Sigmoid colon (tissue), 7 donors: ENCODE measurements at places on chromosomes 7 and 10. TPM values are rescaled to one million over a fixed set of nuclear protein-coding genes. Genes with fewer than 3 reads are reported as not detected.

- no peak for DNase-seq
Measured at GRCh38 chr7:150367677-150368095, 936 bp upstream of the REPIN1 start.

DNA sequence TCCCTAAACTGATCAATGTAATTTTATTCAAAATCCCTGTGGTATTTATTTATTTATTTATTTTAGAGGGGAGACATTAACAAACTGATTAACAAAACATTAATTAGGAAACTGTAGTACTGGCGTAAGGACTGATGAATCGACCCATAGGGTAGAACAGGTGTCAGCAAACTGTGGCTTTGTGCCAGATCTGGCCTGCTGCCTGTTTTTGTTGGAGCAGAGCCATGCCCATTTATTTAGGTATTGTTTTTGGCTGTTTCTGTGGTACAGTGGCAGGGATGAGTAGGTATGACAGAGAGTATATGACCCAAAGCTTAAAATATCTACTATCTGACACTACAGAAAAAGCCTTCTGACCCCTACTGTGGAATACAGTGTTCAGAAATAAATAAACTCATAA, 332.5 kb upstream of the ETV1 start:
- DNase-seq = no peak

GRCh38 chr10:87739703-87740102, 78.3 kb downstream of the ATAD1 start:
- no peak for DNase-seq

DNA sequence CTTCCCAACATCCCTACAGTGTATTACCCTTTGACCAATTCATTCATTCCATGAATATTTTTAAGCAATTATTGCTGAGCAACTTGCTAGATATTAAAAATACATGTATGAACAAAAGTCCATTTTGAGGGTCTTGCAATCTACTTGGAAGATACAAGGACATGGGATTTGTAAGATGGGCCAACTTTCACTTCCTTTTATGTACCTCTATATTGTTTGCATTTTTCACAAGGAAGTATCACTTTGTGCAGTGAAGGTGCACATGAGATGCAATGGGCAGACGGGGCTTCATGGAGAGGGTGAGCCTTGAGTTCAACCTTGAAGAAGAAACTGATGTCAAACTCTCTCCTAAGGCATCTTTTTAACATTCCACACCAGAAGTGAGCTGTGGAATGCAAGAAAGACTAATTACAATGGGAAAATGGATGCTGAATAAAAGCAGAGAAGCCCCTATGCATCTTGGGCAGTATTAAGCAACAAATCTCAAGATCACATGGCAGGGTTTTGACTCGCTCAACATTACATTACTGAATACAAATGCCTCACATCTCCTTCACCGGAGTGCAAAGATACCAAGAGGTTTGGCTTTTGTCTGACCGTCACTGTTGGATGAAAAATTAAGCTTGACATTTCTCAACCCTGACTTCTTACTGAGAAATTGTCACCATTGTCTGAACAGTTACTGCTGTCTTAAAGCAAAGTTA, 341.5 kb downstream of the ELMO1 start:
- DNase-seq = no peak

DNA sequence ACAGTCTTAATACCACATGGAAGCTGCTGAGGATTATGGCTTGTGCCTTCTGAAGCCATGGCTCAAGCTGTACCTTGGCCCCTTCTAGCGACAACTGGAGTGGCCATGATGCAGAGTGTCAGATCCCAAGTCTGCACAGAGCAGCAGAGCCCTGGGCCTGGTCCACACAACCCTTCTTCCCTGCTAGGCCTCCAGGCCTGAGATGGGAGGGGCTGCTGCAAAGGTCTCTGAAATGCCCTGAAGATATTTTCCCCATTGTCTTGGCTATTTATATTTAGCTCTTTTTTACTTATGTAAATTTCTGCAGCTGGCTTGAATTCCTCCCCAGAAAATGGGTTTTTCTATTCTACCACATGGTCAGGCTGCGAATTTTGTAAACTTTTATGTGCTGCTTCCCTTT, 804.6 kb upstream of the ZWINT start:
- no peak for DNase-seq

DNA sequence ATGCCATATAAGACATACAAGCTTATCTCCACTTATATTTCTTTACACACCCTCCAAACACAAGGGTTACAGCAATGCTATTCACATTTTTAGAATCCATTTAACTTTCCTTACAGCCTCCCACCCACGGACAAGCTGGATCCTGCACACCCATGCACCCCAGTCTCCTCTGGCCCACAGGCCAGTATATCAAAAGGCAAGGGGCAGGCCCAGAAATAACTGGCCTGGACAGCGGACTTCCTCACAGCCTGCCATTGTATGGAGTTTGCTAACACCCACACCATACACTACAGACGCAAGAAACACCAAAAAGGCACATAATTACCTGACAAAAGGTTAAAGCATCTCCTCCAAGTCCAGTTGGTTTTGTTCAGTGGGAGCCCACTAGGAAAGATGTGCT, 12.0 kb downstream of the HOXA4 start:
- DNase-seq = no peak

DNA sequence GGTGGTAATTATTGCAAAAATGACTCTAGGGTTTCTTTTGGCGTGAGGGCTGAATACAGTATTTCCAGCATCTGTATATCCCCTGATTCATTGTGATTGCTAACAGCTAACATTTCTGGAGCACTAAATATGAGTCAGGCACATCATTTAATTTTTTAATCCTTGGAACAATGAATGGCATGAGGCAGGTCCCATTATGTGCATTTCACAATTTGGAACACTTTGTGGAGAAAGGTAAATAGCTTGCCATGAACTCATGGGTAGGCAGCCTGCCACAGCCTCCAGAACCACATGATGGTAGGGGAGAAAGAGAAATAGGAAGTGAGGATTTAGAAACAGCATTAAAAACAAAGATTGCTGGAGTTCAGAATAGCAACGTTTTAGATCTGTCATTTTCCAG, 1.7 kb downstream of the NPTX2 start:
- no peak for DNase-seq

DNA sequence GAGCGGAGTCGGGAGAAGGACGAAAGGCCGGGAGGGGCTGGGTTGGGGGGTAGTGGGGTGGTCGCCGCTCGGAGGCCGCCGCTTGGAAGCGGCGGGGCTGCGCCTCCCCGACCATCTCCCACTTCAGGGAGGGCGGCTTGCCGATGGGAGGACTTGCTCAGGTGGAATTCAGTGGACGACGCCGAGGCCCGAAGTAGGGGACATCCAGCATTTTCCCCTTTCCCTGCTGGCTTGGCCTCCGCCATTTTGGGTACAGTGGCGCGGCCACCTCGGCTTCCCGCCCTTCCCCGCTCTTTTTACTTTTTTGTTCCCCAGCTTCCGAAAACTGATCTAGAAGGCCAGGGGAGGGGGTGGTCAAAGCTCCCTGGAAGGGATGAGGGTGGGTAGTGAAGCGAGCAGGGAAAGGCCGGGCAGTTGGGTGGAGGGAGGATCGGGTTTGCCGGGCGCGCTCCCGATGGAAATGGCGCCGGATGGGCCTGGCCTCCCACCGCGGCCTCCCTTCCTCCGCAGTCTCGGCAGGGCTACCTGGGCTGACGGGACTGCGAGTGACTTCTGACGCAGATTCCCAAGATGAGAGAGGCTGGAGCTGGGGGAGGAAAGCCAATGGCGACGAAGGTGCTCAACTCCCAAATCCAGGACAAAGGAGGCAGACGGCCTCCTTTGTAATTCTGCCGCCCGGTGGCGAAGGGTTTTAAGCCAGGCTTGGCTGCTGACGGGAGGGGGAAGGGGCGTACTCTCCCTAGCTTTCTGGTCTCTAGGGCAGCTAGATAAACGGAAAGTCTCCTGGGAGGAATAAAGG, at the start of gene PBLD:
TSS of gene PBLD (minus strand) at position 670 of the 799 bp plus-strand sequence. CDS start 26,084 bp downstream, outside the sequence.
- DNase-seq = peak; percentile 86

DNA sequence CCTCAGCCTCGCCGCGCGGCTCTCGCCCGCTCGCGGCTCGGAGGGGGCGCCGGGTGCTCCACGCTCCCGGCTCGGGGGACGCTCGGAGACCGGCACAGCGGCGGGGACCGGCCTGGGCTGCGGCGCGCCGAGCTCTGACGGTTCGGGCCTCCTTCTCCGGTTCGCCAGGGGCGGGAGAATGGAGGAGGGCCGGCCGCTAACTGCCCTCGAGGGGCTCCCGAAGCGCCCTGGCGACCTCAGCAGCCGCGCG, 232 bp upstream of the GRID1 start:
- DNase-seq = peak; percentile 52

DNA sequence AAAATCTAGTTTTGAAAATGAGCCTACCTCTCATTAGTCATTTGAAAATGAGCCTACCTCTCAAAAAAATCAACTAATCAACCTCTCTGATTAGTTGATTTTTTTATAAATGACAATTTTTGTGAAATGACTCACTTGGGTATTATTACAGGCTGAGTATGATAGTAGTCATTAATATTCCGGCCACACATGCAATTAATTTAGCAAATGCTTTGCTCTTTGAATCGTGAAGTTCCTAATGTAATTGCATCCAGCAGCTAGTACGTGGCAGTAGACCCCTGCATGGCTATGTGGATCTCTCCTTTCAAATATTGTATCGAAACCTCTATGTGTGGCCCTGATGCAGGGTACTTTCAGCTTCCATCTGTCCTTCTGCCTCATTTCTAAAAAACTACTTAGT, 245.9 kb upstream of the PHYHIPL start:
- DNase-seq = no peak

DNA sequence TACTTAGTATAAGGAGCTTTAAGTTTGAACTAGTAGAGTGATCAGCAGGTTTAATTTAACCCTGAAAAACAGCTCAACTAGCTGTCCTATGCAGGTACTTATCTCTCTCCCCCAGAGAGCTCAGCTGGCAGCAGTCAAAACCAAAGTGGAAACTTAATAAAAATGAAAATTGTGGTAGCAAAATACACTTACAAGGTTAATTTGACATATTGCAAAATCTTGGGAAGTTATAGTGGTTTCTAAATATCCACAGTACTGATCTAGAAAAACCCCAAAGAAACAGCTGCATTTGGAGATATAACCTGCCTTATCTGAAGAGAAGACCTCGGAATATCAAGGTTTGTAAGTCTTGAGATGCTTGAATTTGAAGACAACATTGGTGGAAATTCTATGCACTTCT, 269.2 kb downstream of the RNLS start:
- DNase-seq = no peak

EPHB4 gene
- 35.5 TPM for total RNA-seq

SLC39A12 gene
- 0.16 TPM for total RNA-seq

TPST1 gene
- 31.3 TPM for total RNA-seq

TMEM184A gene
- not detected for total RNA-seq

ATOH7 gene
- total RNA-seq = 0.71 TPM

ANXA8L1 gene
- not detected for total RNA-seq
